ENCODE measurements at places on chromosomes 5 and 9.

DNA sequence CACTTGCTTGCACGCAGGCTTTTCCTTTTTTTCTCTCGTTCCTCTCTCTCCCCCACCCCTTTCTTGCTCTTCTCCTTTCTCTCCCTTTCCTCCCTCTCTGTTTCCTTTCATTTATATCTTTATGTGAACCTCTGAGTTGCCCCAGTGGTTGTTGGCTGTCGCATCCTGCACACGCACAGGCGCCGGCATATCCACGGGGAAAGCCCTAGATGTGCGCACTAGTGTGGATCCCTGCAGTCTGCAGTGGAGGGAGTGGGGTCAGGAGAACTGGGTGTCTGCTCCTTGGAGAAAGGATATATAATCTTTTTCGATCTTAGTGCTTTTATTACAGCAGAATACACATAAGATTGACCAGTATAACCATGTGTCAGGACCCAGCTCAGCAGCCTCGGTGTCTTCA lies 223.5 kb downstream of the FANCC start:
- no peak for DNase-seq

- no peak for DNase-seq
Observed at GRCh38 chr5:147176422-147176821, 58.4 kb upstream of the STK32A start.

DNA sequence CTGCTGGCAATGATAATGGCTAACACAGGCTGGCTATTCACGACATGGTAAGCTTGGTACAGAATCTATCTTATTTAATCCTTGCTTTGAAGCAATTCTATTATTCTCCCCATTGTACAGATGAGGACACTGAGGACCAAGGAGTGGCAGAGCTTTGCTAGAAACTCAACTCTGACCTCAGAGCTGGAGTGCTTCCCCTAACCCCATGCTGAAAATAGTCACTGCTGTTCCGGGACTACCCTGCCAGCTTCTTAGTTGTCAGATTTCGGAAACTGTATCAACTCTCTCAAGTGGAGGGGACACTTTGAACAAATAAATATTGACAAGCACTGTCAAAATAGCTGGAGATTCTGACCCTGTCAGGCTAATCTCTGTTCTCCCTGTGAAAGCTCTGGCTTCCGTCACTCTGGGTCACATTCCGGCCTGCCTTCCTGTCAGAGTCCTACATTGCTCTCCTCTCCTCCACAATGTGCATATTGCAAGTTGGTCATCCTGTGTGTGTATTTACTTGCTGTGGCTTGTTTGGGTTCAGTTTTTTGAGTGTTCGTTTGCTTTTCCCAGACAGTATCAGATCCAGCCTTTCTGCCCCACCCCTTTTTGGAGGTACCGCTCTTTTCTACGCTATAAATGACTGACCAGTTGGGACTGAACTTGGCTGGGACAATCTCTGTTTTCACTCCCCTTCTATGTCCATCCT lies 134.3 kb upstream of the MAP1B start:
- no peak for DNase-seq

- no peak for DNase-seq
Observed at GRCh38 chr5:78979117-78979742, 5.9 kb downstream of the ARSB start.

DNA sequence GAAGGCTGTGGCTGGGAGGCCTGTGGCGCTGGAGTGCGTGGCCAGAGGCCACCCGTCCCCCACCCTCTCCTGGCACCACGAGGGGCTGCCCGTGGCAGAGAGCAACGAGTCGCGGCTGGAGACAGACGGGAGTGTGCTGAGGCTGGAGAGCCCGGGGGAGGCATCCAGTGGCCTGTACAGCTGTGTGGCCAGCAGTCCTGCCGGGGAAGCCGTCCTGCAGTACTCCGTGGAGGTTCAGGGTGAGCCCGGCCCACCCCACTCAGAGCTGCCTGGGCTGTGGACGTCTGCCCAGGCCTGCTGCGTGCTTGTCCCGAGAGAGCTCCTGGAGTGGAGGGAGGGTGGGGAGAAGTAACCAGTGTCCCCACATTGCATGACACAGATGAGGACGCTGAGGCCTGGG lies 89.2 kb downstream of the HMCN2 start:
- no peak for DNase-seq

- DNase-seq: no peak
Observed at GRCh38 chr5:126535856-126536545, 59.0 kb downstream of the ALDH7A1 start.
